ENCODE measurements at places on chromosomes 5 and 9.
A peak's percentile ranks its signal among the peaks of the same experiment; 100 is the strongest.

DNA sequence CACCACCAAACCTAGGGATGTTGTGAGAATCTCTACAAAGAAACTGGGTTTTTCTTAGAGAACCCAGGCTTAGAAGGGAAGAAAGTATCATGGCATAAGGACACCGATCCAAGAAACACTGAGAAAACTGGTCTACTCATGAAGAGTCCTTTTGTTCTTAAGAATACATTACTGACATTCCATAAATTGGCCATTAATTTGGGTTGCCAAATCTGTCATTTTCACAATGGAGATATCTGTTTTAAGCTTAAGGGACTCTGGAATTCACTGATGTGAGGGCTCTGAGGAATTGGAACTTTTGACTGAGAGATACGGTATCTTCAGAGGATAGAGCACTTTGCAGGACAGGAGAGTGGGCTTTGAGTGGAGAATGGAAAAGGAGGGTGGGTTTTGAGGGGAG lies 315.3 kb upstream of the ZNF608 start:
- DNase-seq, result no peak

DNA sequence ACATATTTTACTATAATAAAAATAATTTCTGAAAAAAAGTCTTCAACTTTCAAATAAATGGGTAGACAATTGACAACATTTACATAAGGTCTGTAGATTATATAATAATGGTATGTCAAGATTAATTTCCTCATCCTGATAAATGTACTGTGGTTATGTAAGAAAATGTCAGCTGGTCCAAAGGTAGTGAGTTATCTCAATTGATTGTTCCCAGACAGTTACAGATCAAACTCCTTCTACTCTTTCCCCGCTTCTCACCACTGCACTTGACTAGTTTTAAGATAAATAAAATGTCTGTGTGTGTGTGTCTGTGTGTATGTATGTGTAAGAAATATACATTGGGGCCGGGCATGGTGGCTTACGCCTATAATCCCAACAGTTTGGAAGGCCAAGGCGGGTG lies 16.4 kb upstream of the MARCHF6 start:
- DNase-seq, result no peak

DNA sequence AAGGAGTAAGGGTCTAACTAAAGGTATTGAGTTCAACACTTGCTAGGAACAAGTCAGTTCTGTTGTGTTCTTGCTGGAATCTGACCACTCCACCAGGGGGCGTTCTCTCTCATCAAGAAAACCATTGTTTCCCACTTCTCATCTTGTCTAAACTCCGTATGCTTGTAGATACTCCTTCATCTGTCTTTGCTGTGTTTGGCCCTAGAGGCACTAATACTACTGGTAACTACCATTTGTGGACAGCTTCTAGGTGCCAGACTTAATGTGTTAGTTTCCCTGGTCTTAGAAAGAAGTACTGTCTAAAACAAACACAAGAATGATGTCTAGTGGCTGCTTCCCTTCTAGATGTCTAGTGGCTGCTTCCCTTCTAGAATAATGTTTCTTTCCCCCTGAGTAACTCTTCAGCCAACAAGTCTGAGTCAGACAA lies 18.7 kb upstream of the PTPDC1 start:
- DNase-seq, result peak; percentile 26

DNA sequence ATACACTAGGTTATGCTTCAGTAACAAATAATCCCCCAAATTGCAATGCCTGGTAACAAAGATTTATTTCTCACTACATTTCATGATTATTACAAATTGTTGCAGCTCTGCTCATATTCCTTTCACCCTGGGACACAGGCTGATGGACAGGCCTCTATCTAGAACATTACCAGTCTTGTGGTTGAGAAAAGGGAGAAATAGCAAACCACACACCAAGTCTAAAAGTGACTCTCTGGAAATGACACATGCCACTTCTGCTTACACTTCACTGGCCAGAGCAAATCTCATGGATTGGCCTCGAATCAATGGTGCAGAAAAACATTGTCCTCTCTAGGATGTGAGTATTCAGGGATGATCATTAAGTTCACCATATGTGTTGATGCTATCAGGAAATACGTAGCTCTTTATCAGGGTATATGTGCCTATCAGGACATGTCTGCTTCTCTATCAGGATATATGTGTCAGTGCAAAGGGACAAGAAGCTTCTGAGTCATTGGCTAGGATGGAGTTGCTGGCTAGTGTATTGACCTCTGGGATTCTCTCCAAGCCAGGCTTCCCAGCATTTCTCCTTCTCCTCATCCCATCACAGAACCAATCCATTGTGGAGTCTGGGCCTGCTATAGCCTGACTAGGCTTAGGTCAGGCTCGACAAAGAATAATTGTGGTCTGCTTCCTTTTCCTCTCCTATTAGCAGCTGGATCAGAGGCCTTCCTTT lies 91.1 kb upstream of the CEP78 start:
- DNase-seq, result no peak

DNA sequence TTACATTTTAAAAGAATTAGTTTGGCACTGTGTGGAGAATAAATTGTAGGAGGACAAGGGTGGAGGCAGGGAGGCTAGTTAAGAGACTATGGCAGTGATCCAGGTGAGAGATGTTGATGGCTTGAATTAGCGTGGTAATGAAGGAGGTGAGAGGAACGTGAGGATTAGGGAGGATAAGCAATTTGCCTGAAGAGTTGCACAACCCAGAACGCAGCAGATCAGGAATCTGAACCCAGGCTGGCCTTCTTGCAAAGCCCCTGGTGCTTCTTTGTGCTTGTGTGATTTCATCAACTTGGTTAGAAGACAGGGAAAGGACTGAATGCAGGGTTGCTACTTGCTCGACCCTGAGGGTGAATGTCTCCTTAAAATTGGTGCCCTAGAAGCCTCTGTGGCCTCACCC lies 6.9 kb upstream of the SCAMP1 start:
- no peak for DNase-seq

DNA sequence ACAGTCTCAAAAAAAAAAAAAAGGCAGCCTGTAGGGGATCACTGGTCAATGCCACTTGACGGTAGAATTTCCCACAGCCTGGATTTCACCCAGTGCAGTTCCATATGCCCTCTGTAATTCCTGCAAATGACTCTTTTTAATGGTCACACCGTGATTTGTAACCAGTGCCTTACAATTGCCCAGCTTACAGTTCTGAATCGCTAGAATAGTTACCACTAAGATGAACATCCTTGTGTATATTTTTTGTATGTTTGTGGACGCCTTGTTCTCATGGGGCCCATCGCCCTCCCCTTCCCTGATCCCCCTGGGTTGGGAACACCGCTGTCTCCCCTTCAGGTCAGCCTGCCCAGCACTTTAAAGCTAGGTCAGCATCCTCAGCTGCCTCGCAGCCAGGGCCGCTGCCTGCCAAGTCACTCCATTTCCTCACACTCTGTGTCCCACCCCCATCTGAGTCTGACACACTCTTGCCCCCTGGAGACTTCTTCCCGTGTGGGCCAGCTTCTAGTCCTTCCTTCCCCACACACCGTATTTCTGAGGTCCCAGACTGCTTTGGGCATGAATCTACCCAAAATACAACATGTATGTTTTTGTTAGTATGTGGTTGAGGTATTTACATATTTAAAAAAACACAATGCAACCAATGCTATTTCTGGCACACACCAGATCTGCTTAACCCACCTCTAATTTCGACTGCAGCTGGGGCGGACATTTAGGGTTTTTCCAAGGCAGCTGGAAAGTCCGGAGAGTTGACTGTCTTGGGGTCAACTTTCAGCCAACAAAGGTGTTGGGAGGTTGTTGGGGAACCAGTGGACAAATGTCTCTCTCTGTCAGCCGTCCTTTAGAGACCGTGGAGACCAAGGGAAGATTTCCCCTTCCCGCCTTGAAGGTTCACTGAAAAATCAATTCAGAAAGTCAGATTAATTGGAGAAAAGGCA lies 120.5 kb upstream of the NEK6 start:
- DNase-seq, result no peak

DNA sequence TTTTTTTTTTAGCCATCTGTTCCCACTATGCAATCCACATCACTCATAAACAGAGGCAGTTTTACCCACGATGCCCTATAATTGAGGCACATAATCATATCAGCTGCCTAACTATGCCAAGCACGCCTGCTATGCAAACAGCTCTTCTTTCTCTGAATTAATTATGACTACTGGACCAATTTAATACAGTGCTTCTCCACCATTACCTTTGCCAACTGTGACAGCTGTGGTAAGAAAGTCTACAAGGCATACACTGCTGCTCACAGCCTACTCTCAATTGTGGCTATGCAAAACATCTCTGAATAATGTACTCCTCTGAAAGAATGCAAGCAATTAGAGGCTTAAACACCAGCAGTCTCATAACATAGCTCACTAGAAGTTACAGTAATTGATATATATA lies 97.1 kb downstream of the DTWD2 start:
- DNase-seq, result peak; percentile 19

- no peak for DNase-seq
These were observed 18.4 kb downstream of the POU5F2 start for GRCh38 chr5:93723005-93723404.

DNA sequence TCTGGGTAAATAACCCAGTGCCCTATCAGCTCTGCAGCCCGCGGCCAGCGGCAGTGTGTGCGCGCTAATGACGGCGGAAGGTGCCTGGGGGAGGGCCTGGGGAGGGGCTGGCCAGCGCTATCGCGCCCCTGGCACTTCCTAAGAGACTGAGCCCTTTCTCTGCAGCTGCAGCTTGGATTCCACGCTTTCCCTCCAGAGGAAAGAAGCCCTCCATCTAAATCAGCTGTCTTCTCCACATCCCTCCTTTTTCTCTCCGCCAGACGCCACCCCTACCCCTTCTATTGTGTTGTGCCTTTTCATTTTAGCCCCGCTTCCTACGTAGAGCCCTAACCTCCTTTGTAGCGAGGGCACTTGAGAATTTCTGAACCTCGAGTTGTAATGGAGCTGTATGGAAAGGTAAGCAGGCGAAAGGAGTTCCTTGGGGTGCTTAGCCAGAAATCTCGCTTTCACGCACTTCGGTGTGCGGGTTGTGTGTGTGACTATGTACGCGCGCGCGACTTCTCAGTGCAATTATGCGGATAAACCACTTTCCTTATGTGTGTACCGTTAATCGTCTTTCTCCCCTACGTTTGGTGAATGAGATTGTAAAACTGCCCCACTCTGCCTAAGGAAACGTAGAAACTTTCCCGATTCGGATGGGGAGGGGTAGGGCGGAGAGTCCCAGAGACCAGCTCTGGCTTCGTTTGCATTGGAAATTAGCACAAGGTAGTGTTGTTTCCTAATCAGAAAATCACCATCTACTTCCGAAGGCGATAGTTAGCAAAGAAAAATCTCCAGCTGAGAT lies 664 bp upstream of the RAB3C start:
- DNase-seq, result peak; percentile 12

Data from NCI-H2171 (cell line).